ENCODE measurements at places on chromosomes 5 and 9. TPM values are rescaled to one million over a fixed set of nuclear protein-coding genes. Genes with fewer than 3 reads are reported as not detected.

- DNase-seq = no peak
Observed at GRCh38 chr9:127368852-127369402, 28.0 kb upstream of the SLC2A8 start.

DNA sequence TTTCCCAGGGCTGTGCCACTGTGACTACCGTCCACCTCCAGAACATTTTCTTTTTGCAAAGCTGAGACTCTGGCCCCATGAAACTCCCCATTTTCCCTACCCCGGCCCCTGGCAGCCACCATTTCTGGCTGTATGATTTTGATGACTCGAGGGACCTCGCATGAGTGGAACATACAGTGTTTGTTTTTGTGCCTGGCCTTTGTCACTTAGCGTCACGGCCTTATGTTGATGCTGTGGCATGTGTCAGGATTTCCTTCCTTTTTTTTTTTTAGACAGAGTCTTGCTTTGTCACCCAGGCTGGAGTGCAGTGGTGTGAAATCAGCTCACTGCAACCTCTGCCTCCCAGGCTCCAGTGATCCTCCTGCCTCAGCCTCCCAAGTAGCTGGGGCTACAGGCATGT, 42.7 kb downstream of the ASS1 start:
- no peak for DNase-seq

- no peak for DNase-seq
Observed at GRCh38 chr5:4643190-4643589, 496.9 kb upstream of the ADAMTS16 start.

DNA sequence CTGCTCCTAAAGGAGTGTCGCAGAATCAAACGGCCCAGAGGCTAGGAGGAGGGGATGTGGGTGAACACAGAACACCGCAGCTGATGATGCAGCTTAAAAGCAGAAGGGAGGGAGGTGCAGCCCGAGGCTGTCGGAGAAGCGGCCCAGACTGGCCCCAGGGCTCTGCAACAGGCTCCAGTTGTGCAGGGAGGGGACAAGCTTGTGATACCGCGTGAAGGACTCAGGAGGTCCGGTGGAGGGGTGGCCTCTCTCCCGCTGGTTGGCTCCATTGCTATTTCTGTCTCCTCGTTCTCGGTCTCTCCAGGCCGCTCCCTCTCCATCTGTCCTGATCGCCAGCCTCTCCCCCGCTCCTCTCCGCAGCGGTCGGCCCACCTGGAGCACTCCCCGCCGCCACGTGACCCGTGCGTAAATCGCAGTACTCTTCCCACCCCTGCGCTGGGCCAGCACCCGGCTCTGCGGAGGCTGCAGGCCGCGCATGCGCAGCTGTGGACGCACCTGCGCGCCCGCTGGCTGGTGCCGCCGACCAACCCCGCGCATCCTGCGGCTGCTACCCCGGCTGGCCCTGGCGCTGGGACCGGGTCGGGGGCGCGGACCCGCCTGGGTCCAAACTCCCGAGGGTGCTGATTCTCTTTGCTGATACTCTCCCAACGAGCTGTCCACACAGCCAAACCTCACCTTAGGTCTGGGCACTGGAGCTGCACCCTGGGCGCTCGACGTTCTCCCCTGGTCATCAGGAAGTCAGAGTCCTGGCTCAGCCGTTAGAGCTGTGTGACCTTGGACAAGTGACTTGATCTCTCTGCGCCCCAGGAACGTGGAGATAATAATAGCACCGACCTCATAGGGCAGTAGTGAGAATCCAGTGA, 3.7 kb upstream of the STXBP1 start:
- peak; percentile 95 for DNase-seq

DNA sequence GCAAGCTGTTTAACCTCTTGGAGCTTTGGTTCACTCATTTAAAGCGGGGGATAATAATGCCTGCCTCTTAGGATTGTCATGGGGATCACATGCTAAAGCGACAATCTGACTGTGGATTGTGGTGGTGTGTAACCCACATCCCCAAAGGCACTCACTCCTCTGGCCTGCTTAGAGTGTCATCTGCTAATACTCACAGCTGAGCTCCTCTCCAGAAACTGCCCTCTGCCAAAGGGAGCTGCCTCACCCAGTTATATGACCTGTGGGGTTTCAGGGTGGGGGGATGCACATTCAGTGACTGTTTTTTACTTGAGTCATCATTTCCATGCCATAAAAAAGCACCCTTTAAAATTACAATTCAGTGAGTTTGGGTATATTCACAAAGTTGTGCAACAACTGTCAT, 110.0 kb upstream of the SPOCK1 start:
- no peak for DNase-seq

DNA sequence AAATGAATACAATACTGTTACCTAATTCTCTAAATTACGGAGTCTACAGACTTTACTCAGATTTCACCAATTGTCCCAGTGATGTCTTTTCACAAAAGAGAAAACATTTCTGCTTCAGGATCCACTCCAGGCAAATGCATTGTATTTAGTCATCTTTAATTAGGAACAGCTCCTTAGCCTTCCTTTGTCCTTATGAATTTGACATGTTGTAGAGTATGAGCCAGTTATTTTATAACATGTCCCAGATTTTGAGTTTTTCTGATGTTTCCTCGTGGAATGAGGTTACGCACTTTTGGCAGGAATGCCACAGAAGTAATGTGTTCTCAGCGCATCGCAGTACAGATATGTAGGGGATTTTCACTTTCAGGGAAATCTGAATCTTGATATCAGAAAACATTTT, 10.5 kb downstream of the HABP4 start:
- DNase-seq = no peak

KIAA0825 gene
- polyA plus RNA-seq = 0.75 TPM

DNA sequence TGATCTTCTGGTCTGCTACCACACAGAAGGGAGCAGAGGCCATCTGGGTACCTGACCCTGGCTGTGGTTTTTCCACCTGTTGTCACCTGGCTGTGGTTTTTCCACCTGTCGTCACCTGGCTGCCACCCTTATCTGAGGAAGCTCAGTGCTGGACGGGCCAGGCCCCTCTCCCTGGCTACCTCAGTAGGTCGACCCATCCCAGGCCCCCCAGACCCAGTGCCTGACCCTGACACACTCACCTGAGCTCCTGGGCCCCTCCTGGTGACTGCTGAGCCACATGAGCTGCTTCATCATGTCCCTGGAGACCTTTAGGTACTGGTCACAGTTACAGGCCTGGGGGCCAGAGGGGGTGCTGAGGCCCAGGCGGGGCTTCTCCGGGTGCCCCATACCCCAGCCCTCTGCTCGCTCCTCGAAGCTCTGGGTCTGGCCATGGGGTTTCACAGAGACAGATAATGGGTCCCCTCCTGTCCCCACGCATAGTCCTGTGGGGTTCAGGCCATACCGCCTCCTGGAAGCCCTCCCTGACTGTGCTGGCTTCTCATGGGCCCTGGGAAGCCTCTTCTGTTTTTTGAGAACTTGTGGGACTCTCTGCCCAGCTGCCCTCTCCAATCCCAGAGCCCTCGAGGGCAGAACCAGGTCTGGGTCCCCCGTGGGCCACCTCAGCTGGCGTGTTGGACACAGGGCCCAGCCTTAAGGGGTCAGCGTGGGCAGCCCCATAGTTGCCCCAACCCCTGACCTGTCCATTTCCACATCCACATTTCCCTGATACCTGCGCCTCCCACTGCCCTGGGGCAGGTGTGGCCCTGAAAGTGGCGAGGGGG, 7.5 kb upstream of the NRARP start:
- DNase-seq = no peak

GRCh38 chr9:73129941-73130685, 21.6 kb upstream of the ANXA1 start:
- no peak for DNase-seq

GRCh38 chr9:78881295-78881694, 584.4 kb downstream of the PSAT1 start:
- no peak for DNase-seq

Data from A549 (cell line).